ENCODE measurements at places on chromosomes 1 and 21. TPM values are rescaled to one million over a fixed set of nuclear protein-coding genes. Genes with fewer than 3 reads are reported as not detected.

GRCh38 chr1:208135354-208135753 lies 108.8 kb downstream of the PLXNA2 start:
- H3K27ac ChIP-seq = no peak overlapping the region
- H3K36me3 ChIP-seq = no peaks in the 10 kb centered on the region
- H3K27me3 ChIP-seq = peaks cover 20% of the 10 kb centered on the region
- H3K4me3 ChIP-seq = no peak overlapping the region

DNA sequence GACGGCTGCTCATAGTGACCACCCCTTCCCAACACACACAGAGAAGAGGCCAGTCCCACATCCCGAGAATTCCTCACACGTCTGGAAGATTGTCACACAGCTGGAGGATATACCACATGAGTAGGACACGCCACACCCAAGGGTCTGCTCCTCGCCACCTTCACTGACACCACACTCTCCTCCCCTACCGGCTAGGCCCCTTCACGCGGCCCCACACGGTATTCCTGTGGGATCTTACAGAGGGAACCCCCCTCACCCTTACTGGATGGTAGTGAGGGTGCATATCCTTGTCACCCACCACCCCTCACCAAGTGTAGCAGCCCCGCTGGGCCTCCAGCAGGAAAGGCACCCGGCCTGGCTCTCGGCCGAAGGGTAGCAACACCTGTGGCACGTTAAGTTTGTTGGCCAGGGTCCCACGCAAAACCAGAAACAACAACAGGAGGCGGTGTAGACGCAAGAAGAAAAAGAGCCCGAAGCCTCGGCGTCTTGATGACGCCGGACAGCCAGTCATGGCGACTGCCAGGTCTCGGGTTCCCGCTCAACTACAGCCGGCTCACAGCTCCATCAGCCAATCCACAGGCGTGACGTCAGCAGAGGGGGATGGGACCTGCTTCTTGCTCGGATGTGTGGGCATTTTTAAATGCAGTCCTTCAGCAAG lies at the start of gene NUP210L:
TSS of gene NUP210L (minus strand) at position 540 of the 658 bp plus-strand sequence.
- no peak for DNase-seq
- no peak within 1 kb of the TSS for H3K4me3 ChIP-seq
- H3K4me1 ChIP-seq = peaks cover 59% of the 10 kb centered on the region
- H3K27ac ChIP-seq = peak within 1 kb of the TSS; percentile 82
- H3K36me3 ChIP-seq = peaks cover 36% of the 10 kb centered on the region

MACF1 gene
- total RNA-seq = 179 TPM

DNA sequence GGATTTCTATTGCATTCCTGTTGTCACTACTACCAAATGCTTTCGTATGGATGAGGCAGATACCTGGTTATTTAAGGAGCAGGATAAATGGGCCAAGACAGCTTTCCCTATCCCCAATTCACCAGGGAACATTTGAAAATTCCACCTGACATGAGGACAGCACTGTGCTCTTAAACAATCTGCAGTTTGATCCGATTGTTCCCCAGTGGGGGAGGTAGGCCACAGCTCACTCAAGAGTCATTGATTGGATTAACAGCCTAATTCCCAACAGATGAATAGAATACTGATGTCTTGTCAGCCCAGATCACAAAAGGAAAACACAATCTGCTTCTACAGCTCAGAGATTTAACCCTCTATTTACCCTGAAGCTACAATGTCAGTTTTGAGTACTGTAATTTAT lies 123.9 kb downstream of the LHX4 start:
- no peak overlapping the region for H3K27ac ChIP-seq
- H3K4me3 ChIP-seq = no peak overlapping the region
- no peaks in the 10 kb centered on the region for H3K27me3 ChIP-seq
- H3K4me1 ChIP-seq = peaks cover 2% of the 10 kb centered on the region

DNA sequence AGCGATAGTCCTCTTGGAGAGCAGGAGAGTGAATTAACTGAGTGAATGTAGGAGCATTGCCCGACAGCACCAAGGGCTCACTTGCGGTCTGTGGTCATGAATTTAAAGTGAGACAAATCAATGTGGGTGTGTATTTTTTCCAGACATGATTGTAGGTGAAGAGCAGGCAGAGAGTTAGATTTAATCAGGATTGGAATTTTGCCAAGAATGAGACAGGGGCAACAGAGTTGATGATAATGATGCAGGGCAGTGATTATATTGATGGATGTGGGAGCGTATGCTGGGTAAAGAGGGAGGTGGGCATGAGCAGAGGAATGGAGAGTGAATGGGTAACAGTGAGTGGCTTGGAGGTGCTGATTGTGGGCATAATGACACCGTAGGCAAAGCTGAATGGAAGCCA lies 20.0 kb upstream of the SYT6 start:
- no peaks in the 10 kb centered on the region for H3K36me3 ChIP-seq
- H3K4me3 ChIP-seq = no peak overlapping the region
- no peak overlapping the region for H3K27ac ChIP-seq
- H3K4me1 ChIP-seq = no peaks in the 10 kb centered on the region
- no peak for DNase-seq
- H3K27me3 ChIP-seq = no peaks in the 10 kb centered on the region

GRCh38 chr1:181159451-181160140 lies 71.1 kb downstream of the IER5 start:
- H3K36me3 ChIP-seq = peaks cover 4% of the 10 kb centered on the region
- peak overlapping the region; percentile 68 for H3K27ac ChIP-seq
- no peak overlapping the region for H3K4me3 ChIP-seq
- peaks cover 2% of the 10 kb centered on the region for H3K27me3 ChIP-seq
- peaks cover 25% of the 10 kb centered on the region for H3K4me1 ChIP-seq

DNA sequence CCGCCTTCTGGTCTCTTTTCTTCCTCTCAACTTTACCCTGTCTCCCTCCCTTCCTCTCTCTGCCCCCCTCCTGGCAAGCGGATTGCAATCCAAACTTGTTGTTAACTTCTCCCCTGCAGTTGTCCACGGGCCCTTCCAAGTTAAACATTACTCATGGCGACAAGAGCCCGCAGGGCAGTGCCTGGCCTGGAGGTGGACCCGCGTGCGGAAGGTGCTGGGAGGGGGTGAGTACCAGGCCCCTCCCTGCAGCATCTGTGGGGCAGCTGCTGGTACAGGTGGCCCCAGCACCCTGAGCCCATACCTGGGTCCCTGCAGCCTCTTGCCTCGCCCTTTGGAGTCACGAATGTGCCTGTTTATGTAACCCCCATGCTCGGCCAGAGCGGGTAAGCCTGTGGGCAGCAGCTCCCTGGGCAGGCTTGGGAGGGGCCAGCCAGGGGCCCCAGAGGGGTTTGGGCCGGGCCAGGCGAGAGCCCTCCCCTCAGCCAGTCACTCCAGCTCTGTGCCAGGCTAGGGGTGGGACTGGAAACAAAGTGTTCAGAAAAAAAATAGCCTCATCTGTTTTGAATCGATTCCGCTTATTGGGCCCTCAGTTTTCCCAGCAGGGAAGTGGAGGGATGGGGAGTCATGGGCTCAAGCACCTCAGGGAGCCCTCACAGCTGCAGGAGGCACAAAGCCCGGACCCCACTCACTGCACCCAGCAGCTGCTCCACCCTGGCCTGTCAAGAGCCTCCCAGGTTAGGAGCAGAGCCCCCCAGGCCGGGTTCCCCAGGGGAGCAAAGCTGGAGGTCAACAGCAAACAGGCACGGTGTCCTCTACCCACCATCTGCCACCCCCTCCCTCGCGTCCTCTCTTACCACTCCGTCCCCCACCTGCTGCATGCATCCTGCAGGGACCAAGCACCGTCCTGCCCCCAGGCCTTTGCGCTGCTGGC lies 14.0 kb upstream of the FAAP20 start:
- no peaks in the 10 kb centered on the region for H3K36me3 ChIP-seq
- no peak overlapping the region for H3K4me3 ChIP-seq
- H3K27ac ChIP-seq = no peak overlapping the region

MYBPHL gene
- not detected for total RNA-seq

DNA sequence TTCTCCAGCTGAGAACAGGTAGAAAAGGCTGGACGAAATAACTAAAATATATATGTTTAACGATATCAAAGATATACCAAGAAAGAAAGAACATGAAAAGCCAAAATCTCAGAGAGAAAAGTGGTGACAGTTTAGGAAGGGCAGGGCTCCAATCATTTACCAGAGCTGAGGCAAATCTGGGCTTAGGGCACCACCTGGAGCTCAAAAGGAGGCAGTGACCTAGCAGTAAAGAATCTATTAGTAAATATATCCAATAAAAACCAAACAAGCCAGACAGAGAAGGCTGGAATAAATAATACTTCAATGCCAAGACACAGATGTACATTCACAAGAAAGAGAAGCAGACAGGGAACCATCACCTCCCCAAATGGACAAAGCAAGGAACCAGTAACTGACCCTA lies 43.5 kb downstream of the CHIA start:
- no peaks in the 10 kb centered on the region for H3K27me3 ChIP-seq
- H3K27ac ChIP-seq = no peak overlapping the region
- H3K36me3 ChIP-seq = peaks cover under 1% of the 10 kb centered on the region
- H3K4me1 ChIP-seq = no peaks in the 10 kb centered on the region
- peak; percentile 76 for DNase-seq
- no peak overlapping the region for H3K4me3 ChIP-seq

DNA sequence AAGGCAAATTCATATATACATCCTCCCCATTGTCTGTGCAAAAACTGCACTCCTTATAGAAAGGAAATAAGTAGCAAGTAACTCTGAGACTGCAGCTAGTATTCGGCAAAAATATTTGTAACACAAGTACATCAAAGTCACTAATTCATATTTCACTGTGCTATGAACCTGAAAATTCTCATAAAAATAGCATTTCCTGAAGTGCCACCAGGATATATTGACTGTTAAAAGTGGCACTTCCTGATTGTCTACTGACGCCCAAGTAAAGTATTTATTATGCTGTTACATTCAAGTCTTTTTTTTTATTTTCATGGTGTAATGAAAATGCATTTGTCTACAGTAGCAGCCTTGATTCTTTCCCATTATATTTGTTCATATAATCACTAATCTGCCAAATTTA lies 673.8 kb downstream of the PTPRC start:
- no peak for DNase-seq
- peaks cover 25% of the 10 kb centered on the region for H3K4me1 ChIP-seq
- no peak overlapping the region for H3K27ac ChIP-seq
- H3K4me3 ChIP-seq = no peak overlapping the region

DNA sequence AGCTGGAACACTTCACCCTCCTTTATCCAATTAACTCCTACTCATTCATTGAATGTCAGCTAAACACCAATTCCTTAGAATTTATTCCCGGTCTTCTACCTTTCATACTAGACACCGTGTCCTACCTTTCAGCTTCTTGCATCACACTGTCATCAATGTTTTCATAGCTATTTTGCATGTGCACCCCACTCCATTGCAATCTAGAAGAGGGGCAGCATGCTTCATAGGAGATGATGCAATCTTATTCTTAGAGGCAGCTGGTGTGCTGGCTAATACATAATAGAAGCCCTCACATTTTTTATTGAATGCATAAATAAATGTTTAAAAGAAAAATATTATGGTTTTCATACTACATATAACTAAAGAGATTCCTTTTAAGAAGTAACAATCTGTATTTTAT lies 123.6 kb downstream of the DSCAM start:
- H3K27me3 ChIP-seq = no peaks in the 10 kb centered on the region
- H3K36me3 ChIP-seq = no peaks in the 10 kb centered on the region
- H3K27ac ChIP-seq = no peak overlapping the region

TPTE gene
- total RNA-seq = not detected

DNA sequence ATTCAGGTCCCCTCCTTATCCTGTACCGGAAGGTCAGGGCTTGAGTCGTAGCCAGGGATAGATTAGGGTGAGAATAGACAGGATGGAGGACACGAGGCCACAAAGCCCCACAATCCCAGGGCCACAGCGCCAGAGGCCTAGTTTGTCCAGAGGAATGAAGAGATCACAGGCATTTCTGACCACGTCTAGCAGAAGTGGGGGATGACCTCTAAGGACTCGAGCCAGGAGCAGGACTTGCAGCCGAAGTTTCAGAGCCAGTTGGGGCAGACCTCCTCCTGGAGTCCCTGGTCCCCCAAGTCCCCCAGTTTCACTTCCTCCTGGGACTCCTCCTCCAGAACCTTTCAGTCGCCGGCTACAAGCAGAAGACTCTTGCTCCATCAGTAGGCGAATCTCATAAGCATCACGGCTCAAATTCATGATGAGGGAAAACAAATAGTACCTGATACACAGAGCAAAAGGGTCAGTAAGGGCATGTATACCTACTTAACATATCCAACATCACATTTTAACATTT lies 2.3 kb upstream of the ITGA10 start:
- H3K4me1 ChIP-seq = peaks cover 17% of the 10 kb centered on the region
- DNase-seq = no peak
- no peak overlapping the region for H3K4me3 ChIP-seq
- H3K27me3 ChIP-seq = no peaks in the 10 kb centered on the region
- peaks cover 12% of the 10 kb centered on the region for H3K36me3 ChIP-seq
- no peak overlapping the region for H3K27ac ChIP-seq

DISP1 gene
- 0.93 TPM for total RNA-seq

GRCh38 chr1:98316286-98316905 lies 345.1 kb upstream of the SNX7 start:
- no peaks in the 10 kb centered on the region for H3K27me3 ChIP-seq
- H3K4me3 ChIP-seq = no peak overlapping the region
- no peak overlapping the region for H3K27ac ChIP-seq

DNA sequence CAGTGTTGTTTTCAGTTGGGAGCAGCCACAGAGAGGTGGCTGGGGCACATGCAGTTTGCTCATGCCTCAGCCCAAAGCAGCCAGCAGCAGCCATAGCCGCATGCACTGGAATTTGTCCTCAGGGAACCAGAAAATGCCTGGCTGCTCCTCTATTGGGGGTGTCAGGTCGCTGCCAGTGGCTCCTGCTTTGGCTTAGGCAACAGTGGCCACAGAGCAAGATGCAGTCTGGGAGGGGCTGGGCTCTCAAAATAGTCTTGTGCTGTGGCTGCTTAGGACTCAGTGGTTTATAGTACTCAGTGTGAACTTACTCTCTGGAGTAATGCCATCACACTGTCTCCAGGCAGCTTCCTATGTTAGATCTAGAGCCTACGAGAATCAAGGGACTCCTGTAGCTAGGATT lies 25.0 kb downstream of the CD55 start:
- no peaks in the 10 kb centered on the region for H3K27me3 ChIP-seq
- no peak overlapping the region for H3K27ac ChIP-seq
- DNase-seq = no peak
- H3K36me3 ChIP-seq = peaks cover 82% of the 10 kb centered on the region
- H3K4me3 ChIP-seq = no peak overlapping the region
- H3K4me1 ChIP-seq = peaks cover 86% of the 10 kb centered on the region

TSSK3 gene
- total RNA-seq = 1.9 TPM

GRCh38 chr1:200081151-200081968 lies 53.9 kb downstream of the NR5A2 start:
- H3K27ac ChIP-seq = no peak overlapping the region
- H3K4me1 ChIP-seq = no peaks in the 10 kb centered on the region
- H3K36me3 ChIP-seq = no peaks in the 10 kb centered on the region
- DNase-seq = no peak
- peaks cover 10% of the 10 kb centered on the region for H3K27me3 ChIP-seq

GRCh38 chr1:29210278-29211085 lies 20.3 kb downstream of the MECR start:
- no peak overlapping the region for H3K4me3 ChIP-seq
- no peaks in the 10 kb centered on the region for H3K4me1 ChIP-seq
- peaks cover 14% of the 10 kb centered on the region for H3K36me3 ChIP-seq
- H3K27ac ChIP-seq = peak overlapping the region; percentile 37
- H3K27me3 ChIP-seq = no peaks in the 10 kb centered on the region
- DNase-seq = no peak

- H3K27me3 ChIP-seq = peaks cover 6% of the 10 kb centered on the region
- H3K4me1 ChIP-seq = no peaks in the 10 kb centered on the region
- no peak for DNase-seq
- H3K4me3 ChIP-seq = no peak overlapping the region
- H3K36me3 ChIP-seq = no peaks in the 10 kb centered on the region
Measured at GRCh38 chr1:87295445-87296110, 33.1 kb upstream of the LMO4 start.

- DNase-seq = peak; percentile 44
- H3K4me3 ChIP-seq = peak overlapping the region; percentile 86
- H3K27ac ChIP-seq = peak overlapping the region; percentile 97
- peaks cover 3% of the 10 kb centered on the region for H3K36me3 ChIP-seq
- H3K27me3 ChIP-seq = no peaks in the 10 kb centered on the region
Measured at GRCh38 chr21:35048183-35048601, 910 bp downstream of the RUNX1 start.
